ENCODE measurements at places on chromosomes 2 and 18. TPM values are rescaled to one million over a fixed set of nuclear protein-coding genes. Genes with fewer than 3 reads are reported as not detected.

- H3K36me3 ChIP-seq = no peaks in the 10 kb centered on the region
- no peak overlapping the region for H3K4me3 ChIP-seq
- no peak for DNase-seq
- H3K27ac ChIP-seq = no peak overlapping the region
Observed at GRCh38 chr2:151765760-151766410, 31.6 kb upstream of the NEB start.

DNA sequence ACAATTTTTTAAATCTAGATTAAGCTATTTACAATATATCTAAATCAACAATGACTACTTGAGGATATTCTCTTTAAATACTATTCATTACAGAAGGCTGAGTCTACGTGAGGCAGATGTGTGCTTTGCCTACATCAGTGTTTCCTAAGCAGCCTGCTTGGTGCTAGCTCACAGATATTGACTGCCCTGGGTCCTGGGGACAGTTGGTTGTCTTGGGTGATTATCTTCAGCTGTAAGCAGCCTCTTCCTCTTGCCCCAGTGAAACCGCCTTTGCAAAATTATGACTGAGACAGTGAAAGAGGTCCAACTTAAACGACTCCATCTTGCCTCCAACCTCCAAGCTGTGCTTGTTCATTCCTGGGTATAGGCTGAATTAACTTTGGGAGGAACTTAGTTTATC, 39.6 kb upstream of the CCDC88A start:
- DNase-seq = no peak
- H3K27me3 ChIP-seq = no peaks in the 10 kb centered on the region
- H3K4me3 ChIP-seq = no peak overlapping the region
- H3K4me1 ChIP-seq = no peaks in the 10 kb centered on the region
- H3K36me3 ChIP-seq = no peaks in the 10 kb centered on the region

- no peaks in the 10 kb centered on the region for H3K27me3 ChIP-seq
- H3K27ac ChIP-seq = no peak overlapping the region
- no peak overlapping the region for H3K4me3 ChIP-seq
- no peaks in the 10 kb centered on the region for H3K4me1 ChIP-seq
Observed at GRCh38 chr18:5506174-5506573, 37.6 kb downstream of the EPB41L3 start.

DNA sequence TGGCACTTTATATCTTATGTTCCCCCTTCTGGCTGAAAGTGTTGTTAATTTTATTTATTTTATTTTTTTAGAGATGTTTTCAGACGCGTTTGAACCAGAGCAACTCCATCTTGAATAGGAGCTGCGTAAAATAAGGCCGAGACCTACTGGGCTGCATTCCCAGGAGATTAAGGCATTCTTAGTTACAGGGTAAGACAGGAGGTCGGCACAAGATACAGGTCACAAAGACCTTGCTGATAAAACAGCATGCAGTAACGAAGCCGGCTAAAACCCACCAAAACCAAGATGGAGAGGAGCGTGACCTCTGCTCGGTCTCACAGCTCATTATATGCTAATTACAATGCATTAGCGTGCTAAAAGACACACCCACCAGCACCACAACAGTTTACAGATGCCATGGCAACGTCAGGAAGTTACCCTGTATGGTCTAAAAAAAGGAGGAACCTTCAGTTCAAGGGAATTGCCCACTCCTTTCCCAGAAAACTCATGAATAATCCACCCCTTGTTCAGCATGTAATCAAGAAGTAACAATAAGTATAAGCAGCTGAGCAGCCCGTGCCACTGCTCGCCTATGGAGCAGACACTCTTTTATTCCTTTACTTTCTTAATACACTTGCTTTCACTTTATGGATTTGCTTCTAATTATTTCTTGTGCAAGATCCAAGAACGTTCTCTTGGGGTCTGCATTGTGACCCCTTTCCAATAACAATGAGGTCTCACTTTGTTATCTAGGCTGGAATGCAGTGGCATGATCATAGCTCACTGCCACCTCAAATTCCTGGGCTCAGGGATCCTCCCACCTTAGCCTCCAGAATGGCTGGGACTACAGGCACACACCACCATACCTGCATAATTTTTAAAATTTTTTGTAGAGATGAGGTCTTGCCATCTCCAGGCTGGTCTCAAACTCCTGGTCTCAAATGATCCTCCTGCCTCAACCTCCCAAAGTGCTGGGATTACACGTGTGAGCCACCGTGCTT, 55.9 kb downstream of the CACNB4 start:
- no peaks in the 10 kb centered on the region for H3K27me3 ChIP-seq
- no peaks in the 10 kb centered on the region for H3K36me3 ChIP-seq
- H3K4me1 ChIP-seq = peaks cover 8% of the 10 kb centered on the region
- H3K4me3 ChIP-seq = no peak overlapping the region
- no peak overlapping the region for H3K27ac ChIP-seq
- peak; percentile 52 for DNase-seq

GRCh38 chr2:166901336-166901735, 13.1 kb downstream of the XIRP2 start:
- no peaks in the 10 kb centered on the region for H3K36me3 ChIP-seq
- no peaks in the 10 kb centered on the region for H3K4me1 ChIP-seq
- DNase-seq = no peak
- no peaks in the 10 kb centered on the region for H3K27me3 ChIP-seq

DNA sequence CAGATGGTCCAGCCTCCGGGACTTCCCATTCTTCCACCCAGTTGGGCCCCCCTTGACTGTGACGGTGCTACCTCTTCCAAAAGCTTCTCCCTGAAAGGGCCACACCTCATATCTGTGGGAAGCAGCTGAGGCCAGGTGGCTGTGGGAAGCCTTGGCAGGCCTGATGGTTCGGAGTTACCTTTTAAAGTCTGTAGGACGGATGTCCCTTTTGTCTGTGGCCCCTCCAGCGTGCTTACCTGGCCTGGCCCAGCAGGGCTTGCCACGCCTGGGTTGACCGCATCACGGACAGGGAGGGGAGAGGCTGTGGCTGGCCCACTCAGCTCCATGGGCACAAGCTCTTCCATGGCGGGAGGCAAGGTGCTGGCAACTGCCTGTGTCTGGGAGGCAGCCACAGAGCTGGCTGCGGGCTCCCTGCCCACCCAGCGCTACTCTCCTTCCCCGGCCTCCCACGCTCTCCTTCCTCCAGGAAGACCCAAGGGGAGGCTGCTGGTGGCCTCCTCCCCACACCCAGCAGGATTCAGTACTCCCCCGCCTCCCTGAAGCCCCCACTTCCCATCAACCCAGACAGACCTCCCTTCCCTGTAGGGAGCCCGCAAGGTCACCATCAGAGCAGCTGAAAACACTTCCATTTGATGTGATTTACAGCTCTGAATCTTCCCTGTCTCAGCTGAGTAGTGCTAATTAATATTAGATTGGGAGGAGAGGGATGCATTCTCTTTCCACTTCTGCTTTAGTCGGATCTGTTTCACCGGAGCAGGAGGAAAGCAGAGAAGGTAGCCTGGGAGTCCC, 52.8 kb downstream of the EDAR start:
- no peak for DNase-seq
- H3K27ac ChIP-seq = no peak overlapping the region
- H3K4me3 ChIP-seq = no peak overlapping the region
- no peaks in the 10 kb centered on the region for H3K27me3 ChIP-seq
- no peaks in the 10 kb centered on the region for H3K4me1 ChIP-seq
- no peaks in the 10 kb centered on the region for H3K36me3 ChIP-seq

- no peak within 1 kb of the TSS for H3K4me3 ChIP-seq
- peaks cover 3% of the 10 kb centered on the region for H3K36me3 ChIP-seq
- H3K4me1 ChIP-seq = no peaks in the 10 kb centered on the region
- no peaks in the 10 kb centered on the region for H3K27me3 ChIP-seq
- H3K27ac ChIP-seq = no peak within 1 kb of the TSS
Observed at GRCh38 chr2:43676322-43677050, at the start of gene C1GALT1C1L. Gene C1GALT1C1L, minus strand, starts transcription at chr2:43676429. Its CDS starts 107 bp downstream, at chr2:43676322.

PPP4R3B gene
- 37.6 TPM for total RNA-seq

GCKR gene
- 0.33 TPM for total RNA-seq

UCN gene
- total RNA-seq = 1.5 TPM

TANC1 gene
- 2.5 TPM for total RNA-seq

CCDC102B gene
- 1.2 TPM for total RNA-seq

GRB14 gene
- 7.6 TPM for total RNA-seq

GALR1 gene
- total RNA-seq = 0.07 TPM

LOXL3 gene
- total RNA-seq = 29.8 TPM
